NCI-H510A treated with DMSO at 0.1 percent for 48 hours (cell line): ENCODE measurements at places on chromosomes 6 and 20.

GRCh38 chr6:138001750-138002349 lies 105.4 kb downstream of the PERP start:
- DNase-seq, result peak; percentile 54

DNA sequence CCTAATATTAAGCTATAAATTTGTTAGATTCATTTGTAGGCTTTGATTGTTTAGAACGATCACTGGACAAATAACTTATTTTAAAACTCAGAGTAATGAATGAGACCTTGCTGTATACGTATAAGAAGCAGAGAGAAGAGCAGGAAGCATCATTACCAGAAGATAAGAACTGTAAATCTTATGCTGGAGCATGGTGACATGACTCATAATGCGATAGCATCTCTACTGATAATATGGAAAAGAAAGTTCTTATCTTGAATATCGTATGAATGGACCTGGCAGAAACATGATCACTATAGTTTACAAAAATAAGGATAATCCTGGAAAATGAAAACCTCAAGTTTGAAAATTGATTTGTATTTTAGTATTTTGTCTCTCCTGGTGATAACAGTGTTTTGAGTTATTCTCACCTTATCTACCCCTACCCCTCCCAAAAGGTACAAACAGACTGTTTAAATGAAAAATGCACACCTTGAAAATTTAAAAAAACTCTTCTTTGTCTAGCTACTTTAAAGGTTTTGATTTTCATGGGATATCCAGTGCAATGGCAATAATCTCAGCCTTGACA lies 2.0 kb upstream of the ZSCAN26 start:
- no peak for DNase-seq

DNA sequence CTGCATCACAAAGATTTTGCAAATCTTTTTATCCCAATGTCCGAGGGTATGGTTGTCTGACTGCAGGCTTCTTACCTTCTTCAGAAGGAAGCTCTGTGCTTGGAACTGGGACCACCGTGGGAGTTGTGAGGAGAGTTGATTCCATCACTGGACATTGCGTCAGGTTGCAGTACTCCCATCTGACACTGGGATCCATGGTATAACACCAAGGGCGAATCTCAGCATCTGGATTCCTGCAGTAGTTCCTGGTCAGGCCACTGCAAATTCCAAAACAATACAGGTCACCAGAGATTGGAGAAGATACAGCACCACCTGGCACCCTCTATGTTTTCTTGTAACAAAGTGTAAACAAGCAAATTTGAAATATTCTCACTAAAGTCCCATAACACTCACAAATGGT lies 77.7 kb downstream of the LPA start:
- DNase-seq, result no peak

DNA sequence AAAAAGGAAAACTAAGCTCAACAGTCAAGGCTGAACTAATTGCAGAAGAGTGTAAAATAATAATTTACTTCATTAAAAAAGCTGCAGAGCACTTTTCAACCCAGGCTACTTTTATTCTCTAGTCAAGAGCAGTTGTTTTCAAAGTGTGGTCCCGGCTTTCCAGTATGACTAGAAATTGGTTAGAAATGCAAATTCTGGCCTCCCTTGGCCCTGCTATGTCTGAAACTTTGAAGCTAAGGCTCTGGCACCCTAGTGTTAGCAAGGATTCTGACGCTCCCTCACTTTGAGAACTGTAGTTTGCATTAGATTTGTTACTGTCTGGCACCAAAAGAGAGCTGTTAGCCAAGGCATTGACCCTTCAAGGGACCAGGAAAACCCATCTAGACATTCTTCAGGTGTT lies 9.5 kb upstream of the NXT1 start:
- no peak for DNase-seq

GRCh38 chr6:3719462-3720308 lies 31.8 kb downstream of the PXDC1 start:
- no peak for DNase-seq

DNA sequence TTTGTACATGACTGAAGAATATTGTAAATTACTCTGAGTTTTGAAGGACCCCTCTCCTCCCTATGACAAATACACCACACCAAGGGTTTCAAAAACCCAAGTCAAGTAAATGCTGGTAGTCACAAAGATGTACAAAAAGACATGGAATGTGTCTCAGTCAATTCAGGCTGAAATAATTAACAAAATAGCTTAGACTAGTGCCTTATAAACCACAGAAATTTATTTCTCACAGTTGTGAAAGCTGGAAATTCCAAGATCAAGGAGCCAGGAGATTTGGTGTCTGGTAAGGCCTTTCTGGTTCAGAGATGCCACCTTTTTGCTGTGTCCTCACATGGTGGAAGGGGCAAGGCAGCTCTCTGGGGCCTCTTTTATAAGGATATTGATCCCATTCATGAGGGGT lies 202.3 kb upstream of the RIN2 start:
- DNase-seq, result no peak

- no peak for DNase-seq
These were observed 36.6 kb downstream of the MGME1 start for GRCh38 chr20:18005170-18005989.

DNA sequence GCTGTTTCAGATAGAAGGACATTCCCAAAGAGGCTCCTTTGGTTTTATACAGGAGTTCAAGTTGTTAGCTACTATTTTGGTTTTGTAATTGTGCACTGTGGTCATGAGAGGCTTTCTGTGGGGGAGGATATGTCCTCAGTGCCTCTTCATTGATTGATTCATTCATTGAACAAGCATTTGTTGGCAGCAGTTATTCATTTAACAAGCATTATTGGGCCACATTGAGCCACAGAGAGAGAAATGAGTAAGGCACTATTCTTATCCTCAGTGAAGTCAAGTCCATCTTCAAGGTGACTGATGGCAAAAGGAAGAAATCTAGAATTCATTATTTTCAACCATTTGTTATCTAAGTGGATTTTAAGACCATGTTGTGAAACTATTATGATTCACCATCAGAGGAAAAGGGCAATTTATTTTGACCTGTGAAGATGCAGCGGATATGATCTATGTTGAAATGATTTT lies 697.2 kb upstream of the CITED2 start:
- no peak for DNase-seq

- DNase-seq, result peak; percentile 41
These were observed 34.8 kb downstream of the SLC35D3 start for GRCh38 chr6:136956590-136957544.

DNA sequence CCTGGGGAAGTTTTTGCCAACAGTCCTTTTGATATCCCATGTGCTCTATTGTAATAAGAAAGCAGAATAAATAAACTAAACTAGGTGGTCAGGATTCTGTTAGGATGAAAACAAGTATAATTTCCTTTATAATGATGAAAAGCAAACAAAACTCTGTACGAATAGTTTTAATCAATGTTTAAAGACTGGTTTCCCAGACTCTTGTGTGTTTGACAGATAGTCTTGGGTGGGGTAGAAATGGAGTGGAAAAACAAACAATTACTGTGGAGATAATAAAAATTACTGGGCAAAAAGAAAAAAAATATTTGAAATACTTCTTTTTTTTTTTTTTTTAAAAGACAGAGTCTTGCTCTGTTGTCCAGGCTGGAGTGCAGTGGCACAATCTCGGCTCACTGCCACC lies 152.1 kb upstream of the FLRT3 start:
- no peak for DNase-seq

- no peak for DNase-seq
These were observed 147.4 kb downstream of the HDGFL1 start for GRCh38 chr6:22716721-22717120.

DNA sequence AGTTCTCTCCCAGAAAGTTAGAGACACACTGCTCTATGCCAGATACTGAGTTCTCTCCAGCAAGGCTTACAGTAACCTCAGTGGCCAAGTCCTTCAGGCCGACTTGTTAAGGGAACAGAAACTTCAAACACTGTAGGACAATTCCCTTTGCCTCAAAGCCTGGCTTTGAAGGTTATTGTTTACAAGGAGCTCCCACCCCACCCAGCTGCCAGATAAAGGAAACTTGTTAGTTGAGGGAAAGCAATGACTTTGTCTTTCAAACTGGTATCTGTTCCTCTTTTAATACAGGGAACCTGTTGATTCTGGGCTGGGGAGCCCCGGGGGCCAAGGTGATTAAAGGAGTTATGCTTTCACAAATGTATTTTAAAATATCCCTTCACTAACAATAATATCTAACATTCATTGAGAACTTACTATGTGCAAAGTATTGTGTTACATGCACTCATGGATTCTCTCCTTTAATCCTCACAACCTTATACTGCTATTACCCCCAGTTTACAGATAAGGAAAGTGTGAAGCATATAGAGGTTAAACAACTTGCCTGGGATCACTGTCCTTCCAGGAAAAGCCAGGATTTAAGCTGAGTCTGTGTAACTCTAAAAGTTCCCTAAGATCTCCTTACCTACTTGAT lies 27.6 kb upstream of the CDKN1A start:
- DNase-seq, result no peak
